Stimulated activated CD8-positive, alpha-beta memory T cell treated with anti-CD3 and anti-CD28 coated beads, Interleukin-4, amount 100 ng/mL, for 4 hours (primary cell): ENCODE measurements at places on chromosomes 3 and 15.

DNA sequence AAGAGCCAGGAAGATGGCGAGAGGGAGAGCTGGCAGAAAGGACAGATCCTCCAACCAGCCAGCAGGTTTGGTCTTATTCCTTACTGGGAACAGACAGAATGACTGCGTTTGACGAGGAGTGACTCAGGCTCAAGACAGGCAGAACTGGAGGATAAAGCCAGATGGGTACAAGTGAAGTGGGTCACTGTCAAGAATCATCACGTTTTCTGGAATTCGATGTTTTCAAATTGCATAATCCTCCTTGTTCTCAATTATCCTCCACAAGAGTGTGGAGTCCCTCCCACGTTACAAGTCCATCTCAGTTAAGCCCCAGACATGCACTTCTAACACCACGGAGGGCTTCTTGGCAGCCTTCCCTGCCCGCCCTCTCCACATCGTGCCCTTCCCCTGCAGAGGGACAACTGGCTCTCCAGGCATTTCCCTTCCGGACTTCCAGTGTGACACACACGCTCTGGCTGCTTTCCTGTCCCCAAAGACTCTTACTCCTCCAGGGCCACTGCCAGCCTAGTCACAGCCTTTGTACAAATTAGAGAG is 183.1 kb downstream of the CHST2 start:
- DNase-seq, result no peak

DNA sequence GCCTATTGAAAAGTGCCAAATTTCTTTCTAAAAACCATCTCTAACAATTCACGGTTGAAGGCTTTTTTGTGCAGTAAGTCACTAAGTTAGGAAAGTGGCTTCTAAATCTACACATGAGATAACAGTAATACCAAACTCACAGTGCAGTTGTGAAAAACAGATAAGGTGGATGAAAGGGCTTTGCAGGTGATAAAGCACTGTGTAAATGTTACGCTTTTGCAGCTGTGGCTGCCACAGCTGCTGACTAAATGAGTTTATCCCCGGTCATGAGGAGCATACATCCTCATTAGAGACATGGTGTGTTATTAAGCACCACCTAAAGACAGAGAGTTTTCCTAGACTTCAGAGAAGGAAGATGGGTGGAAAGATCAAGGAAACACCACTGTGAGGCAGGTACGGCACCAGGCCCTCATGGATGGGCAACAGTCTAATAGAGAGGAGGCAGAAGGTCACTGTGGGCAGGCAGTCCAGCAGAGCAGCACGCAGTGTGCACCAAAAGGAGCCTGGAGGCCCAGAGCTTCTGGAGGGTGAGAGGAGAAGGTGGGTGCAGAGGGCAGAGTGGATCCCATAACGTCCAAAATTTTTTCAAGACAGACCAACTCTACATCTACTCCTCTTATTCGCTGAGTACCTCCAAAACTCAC is 68.5 kb downstream of the FMN1 start:
- DNase-seq, result no peak

DNA sequence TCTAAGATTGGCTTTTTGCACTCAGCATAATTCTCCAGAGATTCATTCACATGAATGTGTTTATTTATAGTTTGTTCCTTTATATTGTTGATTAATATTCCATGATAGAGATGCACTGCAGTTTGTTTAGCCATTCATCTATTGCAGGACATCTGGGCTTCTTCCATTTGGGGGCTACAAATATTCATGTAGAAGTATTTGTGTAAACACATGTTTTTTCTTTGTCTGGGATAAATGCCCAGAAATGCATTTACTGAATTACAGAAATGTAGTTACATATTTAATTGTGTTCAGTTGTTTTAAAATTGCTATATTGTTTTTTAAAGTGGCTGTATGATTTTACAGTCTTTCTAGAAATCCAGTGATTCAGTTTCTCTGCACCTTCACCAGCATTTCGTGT is 635.0 kb downstream of the ZIC1 start:
- DNase-seq, result no peak

- DNase-seq, result no peak
Observed at GRCh38 chr3:197219619-197220018, 78.8 kb downstream of the DLG1 start.

GRCh38 chr3:108602249-108602934 is 12.9 kb downstream of the DZIP3 start:
- no peak for DNase-seq

DNA sequence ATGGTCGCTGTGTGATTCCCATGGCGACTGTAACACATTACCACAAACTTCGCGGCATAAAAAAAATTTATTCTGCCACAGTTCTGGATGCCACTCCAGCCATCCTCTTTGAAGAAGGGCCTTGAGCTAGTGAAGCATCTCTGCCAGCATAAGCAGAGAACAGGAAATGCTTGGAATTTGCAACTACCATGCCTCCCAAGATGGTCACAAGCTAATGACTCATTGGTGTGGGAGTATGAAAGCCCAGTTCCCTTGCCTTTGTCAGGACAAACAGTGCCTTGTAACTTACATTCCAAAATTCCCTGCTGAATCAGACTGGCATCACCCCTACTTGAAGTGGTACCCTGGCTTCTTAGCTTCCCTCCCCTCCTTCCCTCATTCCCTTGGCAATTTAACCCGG is 129.7 kb downstream of the PROS1 start:
- no peak for DNase-seq

- DNase-seq, result no peak
Observed at GRCh38 chr15:96807361-96807760, 476.9 kb downstream of the NR2F2 start.
